Vagina (tissue), 2 donors: ENCODE measurements at places on chromosomes 4 and X.

GRCh38 chr4:127732623-127733328, 2.6 kb downstream of the SLC25A31 start:
- no peak overlapping the region for H3K27ac ChIP-seq
- no peak for DNase-seq
- H3K4me1 ChIP-seq, result no peaks in the 10 kb centered on the region
- H3K27me3 ChIP-seq, result no peaks in the 10 kb centered on the region

DNA sequence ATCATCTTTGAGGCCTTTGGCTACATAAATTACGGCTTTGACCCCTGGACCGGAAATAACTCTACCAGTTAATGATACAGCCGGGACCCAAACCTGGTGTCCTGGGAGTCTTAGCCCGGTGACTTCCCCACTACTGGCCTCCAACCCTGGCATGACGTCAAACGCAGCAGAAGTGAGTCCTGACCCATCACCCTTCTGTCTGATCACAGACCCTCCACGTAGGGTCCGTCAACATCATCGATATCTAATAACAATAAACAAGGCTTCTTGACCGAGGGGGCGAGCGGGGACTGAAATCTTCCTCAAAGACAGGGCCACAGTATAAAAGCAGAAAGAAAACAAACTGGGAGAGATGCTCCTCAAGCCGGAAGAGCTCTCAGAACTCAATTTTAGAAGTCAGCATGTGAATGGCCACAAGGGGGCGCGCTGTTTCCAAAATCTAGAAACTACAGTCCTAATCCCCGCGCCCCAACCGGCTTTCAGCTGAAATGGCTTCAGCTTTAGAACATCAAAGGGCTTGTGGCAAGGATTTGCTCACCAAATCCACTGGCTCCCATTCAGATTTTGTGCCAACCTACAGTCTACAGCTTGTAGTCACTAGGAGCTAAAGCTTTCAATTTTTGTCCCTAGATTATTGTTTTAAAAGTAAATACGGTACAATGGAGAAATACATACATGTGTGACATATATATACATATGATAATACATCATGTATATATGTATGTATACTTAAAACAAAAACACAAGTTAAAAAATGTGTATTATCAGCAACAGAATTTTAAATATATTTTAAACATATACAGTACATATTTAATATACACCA, 46.4 kb upstream of the ENPP6 start:
- DNase-seq, result peak; percentile 95
- H3K27me3 ChIP-seq, result no peaks in the 10 kb centered on the region
- no peak overlapping the region for H3K27ac ChIP-seq
- no peaks in the 10 kb centered on the region for H3K36me3 ChIP-seq

GRCh38 chrX:9865804-9866472, 79.7 kb downstream of the SHROOM2 start:
- no peak overlapping the region for H3K4me3 ChIP-seq
- no peaks in the 10 kb centered on the region for H3K27me3 ChIP-seq
- H3K36me3 ChIP-seq, result no peaks in the 10 kb centered on the region

DNA sequence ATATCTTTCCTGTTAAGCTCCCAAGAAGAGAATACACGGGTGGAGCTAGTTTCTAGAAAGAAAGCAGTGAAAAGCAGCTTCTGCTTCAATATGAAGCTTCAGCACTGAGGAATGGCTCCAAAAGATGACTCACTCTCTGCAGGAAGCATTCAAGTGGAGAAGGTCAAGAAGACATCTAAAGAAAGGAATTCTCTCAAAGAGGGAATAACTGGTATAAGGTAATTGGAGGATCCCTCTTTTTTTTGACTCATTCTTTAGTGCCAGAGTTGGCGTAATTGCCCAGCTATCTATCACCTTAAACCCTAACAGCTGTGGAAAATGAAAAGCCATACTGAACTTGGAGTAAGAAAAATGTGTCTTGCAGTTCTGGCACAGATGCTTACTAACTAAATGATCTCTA, 3.5 kb downstream of the EDA2R start:
- no peaks in the 10 kb centered on the region for H3K27me3 ChIP-seq
- no peaks in the 10 kb centered on the region for H3K36me3 ChIP-seq
- no peak overlapping the region for H3K27ac ChIP-seq
- no peaks in the 10 kb centered on the region for H3K4me1 ChIP-seq
- no peak overlapping the region for H3K4me3 ChIP-seq

DNA sequence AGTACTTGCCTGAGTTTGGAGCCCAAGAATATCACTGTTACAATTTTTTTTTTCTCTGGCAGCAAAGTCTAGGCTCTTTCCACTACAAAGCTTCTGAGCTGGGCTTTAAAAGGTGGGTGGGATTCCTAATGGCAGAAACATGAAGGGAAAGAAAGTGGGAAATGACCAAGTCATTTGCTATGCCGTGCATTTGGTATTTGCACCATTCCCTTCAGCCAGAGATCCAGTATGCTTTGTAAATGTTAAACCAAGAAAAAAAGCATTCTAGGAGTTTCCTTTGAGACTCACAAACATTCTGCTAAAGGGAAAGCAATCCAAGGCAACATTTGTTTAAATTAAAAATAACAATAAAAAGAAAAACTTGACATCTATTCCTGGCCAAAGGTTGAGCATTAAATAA, 451.2 kb downstream of the RAB28 start:
- DNase-seq, result no peak
- H3K36me3 ChIP-seq, result no peaks in the 10 kb centered on the region
- H3K4me1 ChIP-seq, result no peaks in the 10 kb centered on the region
- no peaks in the 10 kb centered on the region for H3K27me3 ChIP-seq
- no peak overlapping the region for H3K4me3 ChIP-seq
- H3K27ac ChIP-seq, result no peak overlapping the region

DNA sequence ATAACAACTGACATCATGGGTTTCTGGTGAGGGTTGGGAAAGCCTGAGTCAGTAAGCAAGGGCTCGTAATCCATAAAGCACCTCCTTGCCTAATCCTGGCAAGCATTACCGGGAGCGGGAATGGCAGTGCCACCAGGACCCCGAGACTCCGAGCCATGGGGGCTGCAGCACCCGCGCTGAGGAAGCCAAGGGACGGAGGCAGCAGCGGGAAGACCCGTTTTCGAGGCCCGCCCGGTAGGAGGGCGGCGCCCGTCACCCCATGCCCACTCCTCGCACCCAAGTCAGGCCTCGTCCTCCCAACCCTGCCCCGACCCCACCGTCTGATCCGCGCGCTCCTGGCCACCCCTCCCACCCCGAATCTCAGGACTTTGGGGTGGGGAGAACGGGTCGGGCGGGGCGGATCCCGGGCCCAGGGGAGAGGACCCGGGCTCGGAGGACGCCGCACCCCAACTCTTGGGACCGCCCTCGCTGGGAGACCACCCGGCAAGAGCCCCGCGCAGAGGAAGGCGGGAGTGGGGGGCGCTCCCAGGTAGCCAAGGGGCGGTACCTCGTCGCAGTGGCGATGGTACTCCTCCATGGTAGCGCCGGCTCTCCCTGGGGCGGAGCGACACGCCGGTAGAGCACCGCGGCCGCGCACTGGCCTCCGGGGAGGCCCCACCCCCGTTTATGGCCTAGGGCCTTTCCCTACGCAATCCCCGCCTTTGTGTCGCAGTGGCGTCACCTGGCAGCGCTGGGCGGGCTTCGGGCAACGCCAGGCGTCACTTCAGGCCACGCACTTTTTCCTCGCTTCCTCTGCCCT, at the start of gene DYNLT3:
DYNLT3 (minus strand) TSS at position 638 of the 799 bp plus-strand sequence; CDS start at position 577, 61 bp downstream.
- H3K27me3 ChIP-seq, result no peaks in the 10 kb centered on the region
- DNase-seq, result no peak
- H3K36me3 ChIP-seq, result no peaks in the 10 kb centered on the region
- H3K4me3 ChIP-seq, result peak within 1 kb of the TSS; percentile 77
- peak within 1 kb of the TSS; percentile 83 for H3K27ac ChIP-seq
